Pulmonary artery endothelial cell (primary cell): ENCODE measurements at places on chromosomes 11 and 22. TPM values are rescaled to one million over a fixed set of nuclear protein-coding genes. Genes with fewer than 3 reads are reported as not detected.

KCNJ11 gene
- total RNA-seq = 0.07 and 0.20 TPM in 2 replicates

ROBO4 gene
- total RNA-seq = 186 and 220 TPM in 2 replicates

OR10A5 gene
- total RNA-seq = not detected in 2 replicates

GNG3 gene
- not detected in 2 replicates for total RNA-seq

PGA5 gene
- total RNA-seq = not detected in 2 replicates

FERMT3 gene
- 75.9 and 109 TPM in 2 replicates for total RNA-seq

MAJIN gene
- total RNA-seq = not detected in 2 replicates

ANKK1 gene
- total RNA-seq = 0.07 and 0.11 TPM in 2 replicates

DGAT2 gene
- total RNA-seq = 0.49 and 2.2 TPM in 2 replicates

SLC5A4 gene
- 0.14 and 0.66 TPM in 2 replicates for total RNA-seq

CBX6 gene
- 42.1 and 46.1 TPM in 2 replicates for total RNA-seq

SMC1B gene
- under 0.01 and 0.04 TPM in 2 replicates for total RNA-seq

OR52I1 gene
- not detected in 2 replicates for total RNA-seq

ANO3 gene
- 0.04 TPM in 1 of 2 replicates, not detected in the other for total RNA-seq

NAALADL1 gene
- total RNA-seq = 10.7 and 15.9 TPM in 2 replicates

TP53I11 gene
- 19.9 and 24.1 TPM in 2 replicates for total RNA-seq
